ENCODE measurements at places on chromosomes 11 and 22. TPM values are rescaled to one million over a fixed set of nuclear protein-coding genes. Genes with fewer than 3 reads are reported as not detected.

DNA sequence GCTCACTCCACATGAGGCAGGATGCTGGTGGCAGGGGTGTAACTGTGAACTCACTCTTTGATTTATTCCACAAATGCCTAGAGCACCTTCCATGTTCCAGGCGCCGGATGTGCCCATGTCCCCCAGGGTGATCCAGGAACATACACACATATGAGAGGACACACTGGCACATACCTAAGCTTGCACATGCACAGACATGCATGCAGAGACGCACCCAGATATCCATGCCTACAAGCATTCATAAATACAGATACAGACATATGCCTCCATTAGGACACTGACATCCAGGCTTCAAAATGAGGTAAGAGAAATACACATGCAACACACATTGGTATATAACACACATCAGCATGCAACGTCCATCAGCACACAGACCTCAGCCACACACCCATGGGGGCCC, 4.5 kb downstream of the OSM start:
- H3K36me3 ChIP-seq = no peaks in the 10 kb centered on the region
- H3K4me3 ChIP-seq = no peak overlapping the region
- DNase-seq = no peak
- H3K27ac ChIP-seq = peak overlapping the region; percentile 72
- H3K4me1 ChIP-seq = peaks cover 28% of the 10 kb centered on the region
- H3K27me3 ChIP-seq = no peaks in the 10 kb centered on the region

DNAJB13 gene
- 0.09 TPM for polyA plus RNA-seq

GRCh38 chr11:19597206-19597605, 115.4 kb upstream of the NAV2 start:
- no peaks in the 10 kb centered on the region for H3K36me3 ChIP-seq
- no peaks in the 10 kb centered on the region for H3K4me1 ChIP-seq
- DNase-seq = no peak

ANO3 gene
- polyA plus RNA-seq = not detected

H19 gene
- polyA plus RNA-seq = 1.9 TPM

DNA sequence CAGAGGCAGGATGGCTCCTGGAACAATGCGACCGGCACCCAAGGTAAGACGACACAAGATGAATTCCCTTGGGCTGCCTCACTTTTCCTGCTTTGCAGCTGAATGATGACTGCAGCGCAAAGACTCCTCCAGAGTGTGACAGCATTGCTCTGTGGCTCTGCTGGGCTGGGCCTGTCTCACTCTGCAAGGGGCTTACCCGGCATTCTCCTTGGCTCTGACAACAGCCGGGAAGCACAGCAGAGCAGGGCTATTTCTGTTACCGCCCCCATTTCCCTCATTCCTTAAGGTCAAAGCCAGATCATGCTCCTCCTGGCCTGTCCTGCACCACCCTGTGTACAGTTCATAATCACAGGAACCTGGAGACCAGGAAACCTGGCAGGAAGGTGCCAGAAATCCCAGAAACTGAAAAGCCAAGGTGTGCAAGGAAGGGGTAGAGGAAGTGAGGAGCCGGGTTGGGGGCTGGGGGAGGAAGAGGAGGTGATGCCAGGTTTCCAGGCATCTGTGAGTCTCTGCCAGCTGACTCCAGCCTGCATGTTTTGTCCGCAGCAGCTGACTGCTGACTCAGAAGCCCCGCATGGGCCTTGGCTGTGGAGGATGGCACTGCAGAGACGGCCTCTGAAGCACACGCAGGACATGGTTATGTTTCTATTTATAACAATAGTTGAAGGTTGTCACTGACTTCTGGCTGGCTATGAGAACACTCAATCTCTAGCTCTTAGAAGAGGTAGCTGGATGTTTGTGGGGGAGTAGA, 113.6 kb downstream of the MICAL3 start:
- H3K27me3 ChIP-seq = no peaks in the 10 kb centered on the region
- H3K27ac ChIP-seq = peak overlapping the region; percentile 17
- H3K4me1 ChIP-seq = peaks cover 14% of the 10 kb centered on the region
- no peak for DNase-seq

GRCh38 chr11:19237813-19238212, 2.9 kb downstream of the E2F8 start:
- no peaks in the 10 kb centered on the region for H3K36me3 ChIP-seq
- H3K4me3 ChIP-seq = no peak overlapping the region
- H3K27me3 ChIP-seq = no peaks in the 10 kb centered on the region
- no peak for DNase-seq
- no peak overlapping the region for H3K27ac ChIP-seq

DNA sequence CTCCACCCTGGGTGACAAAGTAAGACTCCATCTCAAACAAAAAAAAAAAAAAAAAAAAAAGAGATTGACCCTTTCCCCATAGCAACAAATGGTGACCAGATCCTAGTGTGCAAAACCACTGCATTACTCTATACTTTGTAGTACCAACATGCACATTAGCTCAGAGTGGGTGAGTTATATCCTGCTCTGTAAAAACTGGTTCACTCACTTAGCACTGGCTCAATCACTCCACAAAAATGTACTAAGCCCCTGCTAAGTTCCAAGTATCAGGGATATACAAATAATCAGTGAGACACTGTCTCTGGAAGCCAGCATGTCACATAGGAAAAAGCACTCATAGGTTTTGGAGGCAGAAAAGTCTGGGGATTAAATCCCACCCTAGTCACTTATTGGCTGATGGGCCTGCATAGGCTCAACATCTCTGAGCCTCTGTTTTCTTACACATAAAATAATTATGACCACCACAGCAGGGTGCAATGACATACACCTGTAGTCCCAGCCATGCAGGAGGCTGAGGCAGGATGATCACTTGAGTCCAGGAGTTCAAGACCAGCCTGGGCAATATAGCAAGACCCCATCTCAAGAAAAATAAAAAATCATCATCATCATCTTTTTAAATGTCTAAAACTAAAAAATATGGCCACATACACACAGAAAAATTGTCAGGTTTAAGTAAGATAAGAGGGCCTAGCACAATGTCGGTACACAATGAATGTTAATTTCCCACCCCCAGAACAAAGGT, 11.9 kb downstream of the FAM168A start:
- no peak overlapping the region for H3K4me3 ChIP-seq
- H3K4me1 ChIP-seq = peaks cover 8% of the 10 kb centered on the region
- no peaks in the 10 kb centered on the region for H3K36me3 ChIP-seq
- no peak for DNase-seq
- H3K27me3 ChIP-seq = no peaks in the 10 kb centered on the region

DNA sequence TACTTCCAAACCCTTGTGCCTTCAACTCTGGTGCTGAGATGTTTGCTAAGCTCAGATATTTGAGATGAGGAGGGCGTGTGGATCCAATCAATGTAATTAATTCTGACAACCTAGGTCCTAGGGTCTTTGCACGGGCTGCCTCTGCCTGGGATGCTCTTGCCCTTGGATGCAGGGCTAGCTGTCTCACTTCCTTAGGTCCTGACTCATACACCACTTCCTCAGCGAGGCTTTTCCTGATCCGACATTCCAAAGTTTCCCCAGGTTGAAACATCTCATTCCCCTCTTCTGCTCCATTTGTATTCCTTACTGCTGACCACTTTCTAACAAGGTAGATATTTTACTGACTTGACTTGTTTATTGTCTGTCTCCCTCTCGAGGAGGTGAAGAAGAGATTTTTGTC, 43.0 kb upstream of the NTM start:
- no peaks in the 10 kb centered on the region for H3K36me3 ChIP-seq
- H3K27me3 ChIP-seq = no peaks in the 10 kb centered on the region
- H3K4me3 ChIP-seq = no peak overlapping the region
- DNase-seq = no peak

DNA sequence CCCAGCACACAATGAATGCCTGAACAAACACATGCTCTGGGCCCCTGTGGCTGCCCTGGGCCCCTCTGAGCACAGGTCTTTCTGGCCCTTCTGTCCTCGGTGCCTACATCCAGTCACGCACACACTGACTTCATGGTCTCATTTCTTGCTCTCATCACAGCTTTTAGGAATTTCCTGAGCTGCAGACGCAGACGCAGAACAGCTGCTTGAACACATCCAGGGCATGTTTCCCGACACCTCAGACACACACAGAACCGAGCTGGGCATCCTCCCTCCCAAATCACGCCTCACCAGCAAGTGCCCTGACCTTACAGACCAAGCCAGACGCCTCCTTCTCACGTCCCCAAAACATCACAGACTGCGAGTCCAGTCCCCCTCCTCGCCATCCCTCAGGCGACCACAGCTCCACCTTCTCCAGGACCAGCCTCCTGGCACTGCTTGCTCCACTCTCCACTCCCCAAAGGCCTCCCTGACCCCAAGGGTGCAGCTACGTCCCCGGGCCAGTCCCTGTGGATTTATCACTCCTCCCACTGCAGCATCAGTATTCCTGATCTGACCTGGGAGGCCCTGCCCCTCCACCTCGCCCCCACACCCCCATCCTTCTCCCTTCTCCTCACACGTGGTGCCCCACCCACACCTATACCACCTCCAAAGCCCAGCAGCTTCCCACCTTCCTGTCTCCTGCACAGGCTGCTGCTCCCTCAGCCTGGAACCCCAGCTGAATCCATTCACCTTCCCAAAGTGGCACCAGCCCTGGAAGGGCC, 12.9 kb downstream of the SIRT3 start:
- no peak overlapping the region for H3K4me3 ChIP-seq
- H3K36me3 ChIP-seq = peaks cover 2% of the 10 kb centered on the region
- peaks cover 8% of the 10 kb centered on the region for H3K4me1 ChIP-seq
- H3K27me3 ChIP-seq = no peaks in the 10 kb centered on the region
- no peak for DNase-seq

OR8A1 gene
- polyA plus RNA-seq = not detected

SLC22A25 gene
- not detected for polyA plus RNA-seq

- H3K27me3 ChIP-seq = no peaks in the 10 kb centered on the region
- H3K27ac ChIP-seq = no peak overlapping the region
- H3K4me1 ChIP-seq = no peaks in the 10 kb centered on the region
- no peak for DNase-seq
- H3K36me3 ChIP-seq = no peaks in the 10 kb centered on the region
Measured at GRCh38 chr11:1162138-1162475, 4.4 kb downstream of the MUC5AC start.

DNA sequence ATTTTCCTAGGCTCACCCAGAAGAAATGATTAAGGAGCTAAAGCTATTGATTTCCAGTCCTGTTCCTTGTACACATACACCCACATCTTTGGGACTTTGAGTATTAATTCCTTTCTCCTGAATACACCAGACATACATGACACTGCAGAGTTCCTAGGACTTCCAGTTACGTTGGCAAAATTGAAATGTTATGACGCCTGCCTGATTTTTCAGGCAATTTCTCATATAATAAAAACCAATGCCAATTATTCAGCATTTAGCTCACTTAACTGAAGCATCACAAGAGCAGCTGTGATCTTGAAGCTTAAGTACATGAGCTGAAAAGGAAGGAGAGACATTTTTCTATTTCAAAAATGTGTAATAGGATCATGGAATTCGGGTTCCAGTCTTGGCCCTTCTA, 4.5 kb downstream of the CLMP start:
- no peaks in the 10 kb centered on the region for H3K27me3 ChIP-seq
- H3K4me1 ChIP-seq = peaks cover 30% of the 10 kb centered on the region
- no peak overlapping the region for H3K4me3 ChIP-seq
- H3K27ac ChIP-seq = no peak overlapping the region
- no peaks in the 10 kb centered on the region for H3K36me3 ChIP-seq
- DNase-seq = no peak

OR5B21 gene
- 0.06 TPM for polyA plus RNA-seq

- H3K36me3 ChIP-seq = no peaks in the 10 kb centered on the region
- H3K4me1 ChIP-seq = peaks cover 13% of the 10 kb centered on the region
- H3K4me3 ChIP-seq = no peak overlapping the region
- no peaks in the 10 kb centered on the region for H3K27me3 ChIP-seq
- no peak for DNase-seq
Measured at GRCh38 chr11:132114185-132114584, 743.8 kb downstream of the NTM start.

DNA sequence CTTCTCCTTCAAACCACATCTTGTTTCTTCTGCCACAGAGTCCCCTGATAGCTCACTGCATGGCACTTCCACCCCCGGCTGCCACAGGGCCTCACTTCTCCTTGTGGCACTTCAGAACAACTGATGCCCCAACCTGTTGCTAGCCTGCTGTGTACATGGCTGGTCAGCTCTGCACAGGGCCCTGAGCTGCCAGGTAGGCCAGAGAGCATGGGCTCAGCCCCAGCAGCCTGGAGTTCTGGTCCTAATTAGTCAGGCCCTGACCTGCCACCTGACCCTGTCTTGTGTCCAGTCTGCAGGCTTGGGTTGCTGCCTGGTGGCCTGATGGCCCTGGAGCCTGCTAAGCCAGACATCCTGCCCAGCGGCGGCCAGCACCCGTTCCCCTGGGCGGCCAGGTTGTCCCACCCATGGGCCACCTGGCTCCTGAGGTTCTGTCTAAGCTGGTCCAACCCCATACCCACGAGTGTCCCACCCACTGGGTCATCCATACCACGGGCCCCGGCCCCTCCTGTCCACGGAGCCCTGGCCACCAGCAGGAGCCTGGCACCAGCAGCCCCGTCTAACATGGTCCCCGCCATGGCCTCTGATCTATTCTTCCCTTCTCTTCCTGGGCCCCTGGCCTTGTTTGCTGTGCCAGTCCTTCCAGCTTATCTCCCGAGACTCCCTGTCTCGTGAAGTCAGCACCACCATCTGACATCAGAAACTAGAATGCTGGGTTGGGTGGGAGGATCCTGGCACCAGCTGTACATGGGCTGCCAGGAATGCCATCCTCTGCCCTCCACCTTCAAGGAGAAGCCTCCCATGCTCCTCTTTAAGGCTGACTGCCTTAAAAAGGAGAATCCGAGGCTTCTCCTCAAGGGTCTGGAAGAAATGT, 3.1 kb upstream of the CERK start:
- no peaks in the 10 kb centered on the region for H3K36me3 ChIP-seq
- no peak overlapping the region for H3K27ac ChIP-seq
- no peak for DNase-seq
- no peaks in the 10 kb centered on the region for H3K27me3 ChIP-seq
- no peak overlapping the region for H3K4me3 ChIP-seq
- H3K4me1 ChIP-seq = peaks cover 20% of the 10 kb centered on the region

DNA sequence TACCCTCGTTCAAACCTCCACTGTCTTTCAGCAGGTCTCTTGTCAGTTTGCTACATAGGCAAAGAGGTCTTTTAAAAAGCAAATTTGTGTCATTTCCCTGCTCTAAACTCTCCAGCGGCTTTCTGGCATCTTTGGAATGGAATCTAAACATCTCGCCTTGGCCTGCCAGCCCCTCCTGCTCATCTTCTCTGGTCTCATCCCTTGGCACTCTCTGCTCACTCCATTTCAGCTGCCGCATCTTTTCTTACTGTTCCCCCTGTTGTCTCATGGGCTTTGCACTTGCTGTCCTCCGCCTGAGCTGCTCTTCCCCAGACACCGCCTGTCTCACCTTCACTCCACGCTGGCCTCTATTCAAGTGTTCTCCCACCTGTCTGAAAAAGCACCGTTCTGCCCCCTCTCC, 46.6 kb downstream of the BMAL1 start:
- no peak overlapping the region for H3K4me3 ChIP-seq
- DNase-seq = no peak
- peaks cover 1% of the 10 kb centered on the region for H3K4me1 ChIP-seq
- H3K27ac ChIP-seq = no peak overlapping the region

- H3K36me3 ChIP-seq = no peaks in the 10 kb centered on the region
- no peaks in the 10 kb centered on the region for H3K4me1 ChIP-seq
- no peak for DNase-seq
- H3K27ac ChIP-seq = no peak overlapping the region
Measured at GRCh38 chr11:31442086-31442485, 67.3 kb downstream of the IMMP1L start.

- no peaks in the 10 kb centered on the region for H3K4me1 ChIP-seq
- H3K27ac ChIP-seq = no peak overlapping the region
- no peak for DNase-seq
- peaks cover 11% of the 10 kb centered on the region for H3K27me3 ChIP-seq
- no peaks in the 10 kb centered on the region for H3K36me3 ChIP-seq
Measured at GRCh38 chr22:50071432-50072166, 13.5 kb upstream of the TTLL8 start.
